ENCODE measurements at places on chromosomes 6 and 20.

DNA sequence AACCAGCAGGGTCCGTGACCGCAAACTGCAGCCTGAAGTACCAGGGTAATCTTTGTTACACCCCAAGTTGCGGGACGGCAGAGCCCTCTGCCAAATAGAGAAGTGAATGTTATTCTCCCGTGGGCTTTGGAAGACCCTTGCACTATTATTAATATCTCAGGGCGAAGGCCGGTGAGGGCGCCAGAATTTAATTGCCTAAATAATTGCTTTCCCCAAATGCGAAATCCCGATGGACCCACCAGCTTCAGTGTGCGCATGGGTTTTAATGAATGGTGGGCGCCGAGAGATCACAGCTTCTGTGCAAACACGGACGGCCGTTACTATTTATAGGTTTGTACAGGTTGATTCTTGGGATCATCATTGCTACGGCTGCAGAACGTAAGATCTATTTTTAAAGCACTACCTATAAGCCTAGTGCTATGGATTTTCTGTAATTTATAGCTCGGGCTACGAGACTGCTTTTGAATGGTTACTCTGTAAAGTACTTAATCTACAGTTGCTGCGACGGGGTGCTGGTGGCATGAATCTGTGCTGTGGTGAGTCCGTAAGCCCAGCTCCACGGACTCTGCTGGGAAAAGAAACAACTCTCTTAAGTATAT lies 15.2 kb upstream of the PHACTR3 start:
- no peak for DNase-seq

- DNase-seq: no peak
These were observed 90.7 kb upstream of the CCDC28A start for GRCh38 chr6:138682704-138683527.

- DNase-seq: no peak
These were observed 63.8 kb upstream of the CD83 start for GRCh38 chr6:14053811-14054210.

DNA sequence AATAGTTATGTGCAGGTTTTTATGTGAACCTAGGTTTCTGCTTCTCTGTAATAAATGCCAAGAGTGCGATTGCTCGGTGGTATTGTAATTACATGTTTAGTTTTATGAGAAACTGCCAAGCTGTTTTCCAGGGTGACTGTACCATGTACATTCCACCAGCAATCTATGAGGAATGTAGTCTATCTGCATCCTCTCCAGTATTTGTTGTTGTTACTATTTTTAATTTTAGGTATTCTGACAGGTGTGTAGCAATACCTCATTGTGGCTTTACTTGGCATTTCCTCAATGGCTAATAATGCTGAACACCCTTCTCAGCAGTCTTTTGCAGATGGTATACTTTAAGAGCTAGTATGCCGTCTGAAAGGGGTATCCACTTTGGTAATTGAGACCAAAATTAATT lies 142.1 kb downstream of the BMP2 start:
- no peak for DNase-seq

DNA sequence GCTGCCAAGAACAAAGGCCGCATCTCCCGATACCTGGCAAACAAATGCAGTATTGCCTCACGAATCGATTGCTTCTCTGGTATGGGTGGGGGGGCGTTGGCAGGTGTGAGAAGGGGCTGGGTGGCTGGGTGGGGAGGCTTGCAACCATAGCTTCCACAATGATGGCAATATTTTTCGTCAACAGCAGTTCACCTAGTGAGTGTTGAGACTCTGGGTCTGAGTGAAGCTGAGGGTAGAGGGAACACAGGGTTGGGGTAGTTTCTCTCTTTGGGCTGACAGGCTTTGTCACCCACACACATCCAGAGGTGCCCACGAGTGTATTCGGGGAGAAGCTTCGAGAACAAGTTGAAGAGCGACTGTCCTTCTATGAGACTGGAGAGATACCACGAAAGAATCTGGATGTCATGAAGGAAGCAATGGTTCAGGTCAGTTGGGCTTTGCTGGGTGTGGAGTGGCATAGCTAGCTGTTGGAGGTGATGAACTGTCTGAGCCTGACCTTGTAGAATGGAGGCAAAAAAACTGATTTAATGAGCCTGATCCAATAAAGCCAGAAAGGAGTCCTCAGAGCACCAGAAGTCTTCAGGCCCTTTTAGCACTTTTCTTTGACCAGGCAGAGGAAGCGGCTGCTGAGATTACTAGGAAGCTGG lies 4.2 kb downstream of the NOP56 start:
- no peak for DNase-seq

GRCh38 chr6:133761706-133762105 lies 127.2 kb upstream of the TCF21 start:
- no peak for DNase-seq

GRCh38 chr6:131400054-131400778 lies 172.8 kb upstream of the ARG1 start:
- DNase-seq: no peak

DNA sequence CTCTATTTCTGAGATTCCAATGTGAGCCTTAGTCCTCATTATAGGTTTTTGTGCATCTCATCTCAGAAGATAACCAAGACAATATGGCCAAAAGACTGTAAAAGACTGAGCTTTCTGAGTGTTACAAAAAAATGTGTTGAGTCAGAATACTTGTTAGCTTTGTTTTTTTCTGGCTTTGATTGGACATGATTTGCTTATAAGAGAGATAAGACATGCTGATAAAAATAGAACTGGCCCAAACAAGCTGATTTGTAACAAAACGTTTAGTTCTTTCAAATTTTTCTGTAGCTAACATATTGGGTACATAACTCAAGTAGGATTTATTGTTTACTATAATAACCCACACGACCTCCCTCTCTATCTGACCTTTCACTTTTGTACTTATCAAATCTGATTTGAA lies 32.9 kb downstream of the FILIP1 start:
- no peak for DNase-seq

GRCh38 chr20:9597547-9597946 lies 83.2 kb downstream of the LAMP5 start:
- no peak for DNase-seq

GRCh38 chr6:168537540-168537884 lies 96.5 kb downstream of the SMOC2 start:
- DNase-seq: no peak

GRCh38 chr6:121868206-121868605 lies 432.8 kb downstream of the GJA1 start:
- no peak for DNase-seq

DNA sequence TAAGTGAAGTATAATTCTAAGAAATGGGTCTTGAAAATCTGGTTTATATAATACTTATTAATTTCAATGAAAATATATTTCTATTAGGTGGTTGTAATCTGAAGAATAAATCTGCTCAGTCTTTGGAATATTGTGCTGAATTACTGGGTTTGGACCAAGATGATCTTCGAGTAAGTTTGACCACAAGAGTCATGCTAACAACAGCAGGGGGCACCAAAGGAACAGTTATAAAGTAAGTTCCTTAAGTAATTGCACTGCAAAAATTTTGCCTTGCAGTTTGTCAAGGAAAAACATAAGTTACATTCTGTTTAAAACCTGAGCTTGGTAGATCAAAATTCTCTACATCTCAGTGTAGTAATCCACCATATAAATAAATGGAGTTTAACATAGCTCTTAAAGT lies 106.0 kb downstream of the MYO6 start:
- DNase-seq: no peak

DNA sequence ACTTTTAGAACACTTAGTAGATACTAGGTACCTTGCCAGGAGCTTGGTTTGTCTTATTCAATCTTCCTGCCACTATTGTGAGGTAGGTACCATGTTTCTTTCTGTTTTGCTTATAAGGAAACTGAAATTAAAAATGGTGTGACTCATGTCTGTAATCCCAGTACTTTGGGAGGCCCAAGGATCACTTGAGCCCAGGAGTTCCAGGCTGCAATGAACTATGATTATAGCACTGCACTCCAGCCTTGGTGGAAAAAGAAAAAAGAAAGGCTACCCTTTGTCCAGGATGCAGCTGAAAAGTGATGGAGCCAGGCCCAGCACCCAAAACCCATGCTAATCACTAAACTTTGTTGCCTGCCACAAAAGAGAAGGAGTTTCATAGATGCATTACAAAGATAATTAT lies 34.1 kb upstream of the LAMA4 start:
- no peak for DNase-seq

- no peak for DNase-seq
These were observed 332.9 kb downstream of the KIF16B start for GRCh38 chr20:16240355-16240754.
